ENCODE measurements at places on chromosomes 3 and 15. TPM values are rescaled to one million over a fixed set of nuclear protein-coding genes. Genes with fewer than 3 reads are reported as not detected.

MME gene
- 422 TPM for total RNA-seq

PP2D1 gene
- total RNA-seq = not detected

TMEM62 gene
- 20.9 TPM for total RNA-seq

PIF1 gene
- 5.0 TPM for total RNA-seq

CAMK2N2 gene
- not detected for total RNA-seq

GOLGA8O gene
- total RNA-seq = not detected

DLL4 gene
- total RNA-seq = 0.73 TPM

RTF1 gene
- 36.9 TPM for total RNA-seq

FAM3D gene
- not detected for total RNA-seq

ITIH4 gene
- 3.3 TPM for total RNA-seq

ATG3 gene
- 105 TPM for total RNA-seq

NDN gene
- 132 TPM for total RNA-seq

CASR gene
- not detected for total RNA-seq

ITGA11 gene
- total RNA-seq = 8.6 TPM

ALG1L2 gene
- total RNA-seq = 0.33 TPM
